ENCODE measurements at places on chromosomes 12 and 14.

GRCh38 chr14:55267820-55268219 is 3.4 kb upstream of the FBXO34 start:
- DNase-seq: no peak

GRCh38 chr14:51006781-51007211 is 62.5 kb upstream of the PYGL start:
- no peak for DNase-seq

DNA sequence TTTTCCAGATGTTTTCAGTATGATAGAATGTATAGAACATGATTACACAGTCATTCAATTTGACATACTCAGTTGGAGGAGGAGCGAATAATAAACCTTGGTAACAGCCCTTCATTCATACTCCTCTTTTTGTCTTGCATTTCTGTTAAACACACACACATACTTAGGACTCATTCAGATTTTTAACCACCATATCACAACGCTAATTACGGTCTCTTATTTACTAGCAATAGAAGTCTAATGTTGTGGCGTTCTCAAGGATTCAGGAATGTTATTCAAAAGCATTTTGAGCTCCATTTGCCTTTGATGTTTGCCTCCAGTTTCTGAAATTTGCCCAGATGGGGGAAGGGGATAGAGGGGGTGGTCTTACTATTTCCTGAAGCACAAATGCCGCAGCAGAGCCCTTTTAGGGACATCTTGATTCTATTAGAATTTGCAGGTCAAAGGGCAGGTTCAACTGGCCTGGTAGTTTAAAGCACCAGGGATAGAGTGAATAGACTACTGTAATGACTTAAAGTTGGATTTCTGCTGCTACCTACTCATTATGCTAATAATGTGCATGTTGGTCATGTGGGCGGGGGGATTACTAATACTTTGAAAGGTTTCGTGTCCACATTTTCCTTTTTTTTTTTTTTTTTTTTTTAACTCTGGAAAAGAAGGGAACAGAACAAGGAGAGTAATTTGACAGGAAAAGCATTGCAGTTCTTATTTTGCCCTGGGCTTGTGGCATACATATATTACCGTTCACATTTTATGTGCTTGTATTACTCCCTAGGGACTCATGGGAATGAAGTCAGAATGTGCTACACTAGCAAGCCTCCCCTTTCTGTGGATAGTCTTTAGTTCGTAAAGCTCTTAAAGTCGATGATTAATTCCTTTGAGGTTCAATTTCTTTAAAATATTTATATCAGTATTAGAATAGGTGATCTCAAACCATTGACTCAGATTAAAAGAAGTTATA is 226.8 kb downstream of the FBXL14 start:
- no peak for DNase-seq

GRCh38 chr12:61717986-61718385 is 542.2 kb upstream of the USP15 start:
- no peak for DNase-seq

DNA sequence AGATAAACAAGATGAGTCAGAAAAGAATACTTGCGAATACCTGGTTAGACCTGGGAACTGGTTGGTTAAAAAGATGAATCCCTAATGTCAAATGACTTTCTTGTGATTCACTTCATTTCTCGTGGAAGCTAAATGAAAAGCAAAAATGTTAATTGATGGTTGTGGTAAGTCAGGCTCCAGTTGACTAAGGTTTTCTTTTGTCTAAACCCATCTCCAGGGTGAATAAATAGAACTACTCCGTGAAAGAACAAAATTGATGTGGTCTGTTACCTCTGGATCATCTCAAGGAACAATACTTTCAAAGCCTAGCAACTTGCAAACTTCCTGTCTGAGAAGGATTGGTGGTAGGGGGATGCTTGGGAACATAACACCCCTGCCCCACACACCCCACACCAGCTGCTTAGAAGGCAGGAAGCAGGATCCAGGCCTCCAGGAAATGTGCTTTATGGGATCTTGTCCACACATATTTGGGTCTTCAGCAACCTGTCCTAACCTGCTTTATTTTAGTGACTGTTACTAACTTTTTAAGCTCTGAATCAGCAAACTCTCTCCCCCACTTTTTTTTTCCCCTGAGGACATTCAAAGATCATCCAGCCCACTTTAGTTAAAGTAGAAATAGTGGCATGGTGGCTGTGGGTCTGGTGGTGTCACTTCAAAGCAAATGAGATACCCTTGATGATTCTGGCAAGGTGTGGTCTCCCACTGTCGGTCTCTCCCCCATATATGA is 60.4 kb upstream of the PTHLH start:
- DNase-seq: no peak

DNA sequence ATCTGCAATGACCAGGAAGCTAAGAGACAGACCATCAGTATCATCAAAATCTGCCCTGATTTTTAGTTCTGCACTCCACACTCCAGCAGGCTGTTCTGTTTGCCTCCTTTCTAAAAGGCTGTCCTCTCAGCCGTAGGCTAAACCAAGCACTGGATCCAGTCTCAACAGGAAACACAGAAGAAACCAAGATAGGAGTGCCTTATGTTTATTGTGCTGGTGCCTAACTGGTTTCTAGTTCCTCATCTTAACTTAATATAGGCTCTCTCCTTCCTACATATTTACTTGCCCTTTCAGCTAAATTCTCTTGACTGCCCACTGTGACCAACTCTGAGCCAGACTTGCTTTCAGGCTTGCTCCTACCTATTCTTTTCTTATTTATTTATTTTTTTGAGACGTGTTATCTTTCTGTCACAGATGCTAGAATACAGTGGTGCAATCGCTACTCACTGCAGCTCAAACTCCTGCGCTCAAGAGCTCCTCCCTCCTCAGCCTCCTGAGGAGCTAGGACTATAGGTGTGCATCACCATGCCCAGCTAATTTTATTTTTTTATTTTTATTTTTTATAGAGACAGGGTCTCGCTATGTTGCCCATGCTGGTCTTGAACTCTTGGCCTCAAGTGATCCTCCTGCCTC is 30.8 kb downstream of the GALNT4 start:
- no peak for DNase-seq

DNA sequence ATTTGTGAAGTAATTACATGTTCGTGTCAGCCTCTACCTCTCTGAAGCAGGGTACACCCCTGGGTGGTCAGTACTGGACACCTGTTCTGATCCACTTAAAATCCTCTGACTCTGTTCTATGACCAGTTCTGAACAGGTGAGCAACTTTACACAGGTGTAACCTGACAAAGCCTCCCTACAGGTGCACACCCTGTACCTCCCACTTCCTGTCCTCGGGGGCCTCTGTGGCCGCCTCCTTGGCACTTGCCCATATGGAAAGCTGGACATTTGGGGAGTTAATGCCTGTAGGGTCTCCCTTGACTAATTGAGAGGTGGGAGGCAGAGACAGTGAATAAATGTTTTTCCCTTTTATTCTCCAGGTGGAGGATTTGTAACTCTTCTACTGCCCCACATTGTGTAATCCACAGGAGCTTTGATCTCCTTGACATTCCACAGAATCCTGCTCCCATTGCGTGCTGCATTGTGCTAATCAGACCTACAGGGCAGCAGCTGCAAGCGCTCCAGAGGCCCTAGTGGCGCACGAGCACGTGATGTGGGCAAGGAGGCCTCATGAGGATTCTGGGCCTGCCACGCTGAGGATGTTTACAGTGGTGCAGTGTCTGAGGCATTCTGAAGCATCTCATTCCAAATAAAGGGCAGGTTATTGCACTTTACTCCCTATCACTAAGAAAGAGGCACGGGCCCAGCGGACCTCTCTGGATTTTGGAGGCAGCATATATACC is 45.8 kb upstream of the BATF start:
- DNase-seq: no peak
